ENCODE measurements at places on chromosomes 11 and 22.

GRCh38 chr11:46315033-46315738, 32.1 kb upstream of the DGKZ start:
- peak; percentile 79 for DNase-seq

DNA sequence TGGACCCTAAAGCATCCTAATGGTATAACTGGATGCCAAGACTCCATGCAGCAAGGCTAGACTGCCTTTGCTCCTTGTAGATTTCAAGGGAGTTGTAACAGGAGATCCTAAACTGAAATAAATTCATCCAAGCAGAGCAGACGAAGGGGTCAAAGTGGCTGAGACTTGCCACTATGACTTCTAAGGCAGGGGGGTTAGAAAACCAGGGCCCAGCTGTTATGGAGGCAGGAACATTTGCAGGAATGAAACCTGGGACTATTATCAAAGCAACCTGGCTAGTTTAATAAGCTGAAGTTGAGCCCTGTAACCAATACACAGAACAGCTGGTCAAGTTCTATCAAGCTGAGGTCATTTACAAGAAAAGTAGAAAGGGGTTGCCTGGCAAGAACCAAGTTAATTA, 122.2 kb upstream of the TRPC6 start:
- no peak for DNase-seq

DNA sequence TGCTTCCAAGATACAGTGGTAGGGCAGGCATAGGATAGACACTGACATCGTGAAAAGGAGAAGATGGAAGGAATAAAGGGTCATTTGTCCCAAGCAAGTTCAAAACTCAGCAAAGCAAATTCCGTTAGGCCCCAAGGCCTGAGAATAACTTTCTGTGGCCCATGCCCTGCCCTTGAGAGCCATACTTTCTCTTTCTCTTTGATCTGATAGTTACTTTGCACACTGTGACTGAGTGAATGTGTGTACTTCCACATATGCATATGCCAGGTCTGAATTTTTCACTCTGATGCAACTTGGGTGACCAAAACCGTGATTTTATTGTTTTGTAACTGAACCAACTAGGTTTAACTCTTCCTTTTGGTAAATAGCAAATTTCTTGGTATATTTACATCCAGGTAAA, 371.5 kb downstream of the RAB38 start:
- DNase-seq, result no peak

- peak; percentile 52 for DNase-seq
Observed at GRCh38 chr22:22703715-22704114, 59.3 kb downstream of the GGTLC2 start.

- DNase-seq, result peak; percentile 61
Observed at GRCh38 chr22:37999640-38000272, 15.4 kb upstream of the SOX10 start.

- DNase-seq, result peak; percentile 85
Observed at GRCh38 chr11:11843211-11843621, 1.4 kb downstream of the USP47 start.

DNA sequence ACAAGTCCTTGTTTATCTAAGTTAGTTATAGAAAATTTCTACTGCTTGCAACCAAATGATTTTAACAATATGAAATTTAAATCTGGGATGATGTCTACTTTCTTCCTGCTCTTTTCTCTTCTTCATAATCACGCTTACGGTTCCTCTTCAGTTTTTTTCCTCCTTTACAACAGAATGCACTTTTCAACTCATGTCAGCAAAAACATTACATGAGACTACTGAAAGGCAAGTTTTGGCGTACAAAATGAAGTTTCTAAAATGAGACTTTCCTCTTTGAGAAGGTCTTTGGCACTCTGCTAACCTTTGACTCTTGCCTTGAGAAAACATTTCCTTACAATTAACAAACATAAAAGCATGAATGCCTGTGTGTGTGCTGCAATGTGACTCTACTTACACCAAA, 23.3 kb downstream of the TMEM123 start:
- no peak for DNase-seq

GRCh38 chr11:102620818-102621561, 4.1 kb downstream of the MMP20 start:
- DNase-seq, result no peak

DNA sequence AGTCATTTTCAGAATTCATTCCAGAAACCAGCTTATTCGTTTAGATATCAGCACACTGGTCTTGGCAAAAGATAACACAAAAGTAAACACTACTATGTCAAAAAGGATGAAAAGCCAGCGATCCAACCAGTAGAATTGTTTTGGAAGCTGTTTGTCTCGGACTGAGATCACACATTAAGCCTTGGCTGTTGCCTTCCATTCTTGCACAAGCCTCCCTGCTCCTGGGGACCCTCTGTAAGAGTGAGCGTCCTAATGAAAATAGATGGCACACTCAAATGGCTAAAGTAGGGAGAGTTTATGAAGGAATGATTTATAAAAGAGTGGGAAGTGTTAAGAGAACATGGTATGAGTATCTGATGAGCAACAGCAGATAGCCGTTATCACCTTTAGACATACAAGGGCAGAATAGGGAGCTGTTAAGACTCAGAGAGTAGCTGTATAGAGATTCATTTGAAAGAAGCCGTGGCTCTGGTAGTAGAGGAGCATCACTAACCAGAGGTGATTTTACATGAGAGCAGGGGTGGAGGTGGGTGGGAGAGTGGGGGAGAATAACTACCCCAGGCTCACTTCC, 25.2 kb downstream of the PDE3B start:
- no peak for DNase-seq

GRCh38 chr11:64846998-64847666, 2.7 kb upstream of the CDC42BPG start:
- DNase-seq, result peak; percentile 96

DNA sequence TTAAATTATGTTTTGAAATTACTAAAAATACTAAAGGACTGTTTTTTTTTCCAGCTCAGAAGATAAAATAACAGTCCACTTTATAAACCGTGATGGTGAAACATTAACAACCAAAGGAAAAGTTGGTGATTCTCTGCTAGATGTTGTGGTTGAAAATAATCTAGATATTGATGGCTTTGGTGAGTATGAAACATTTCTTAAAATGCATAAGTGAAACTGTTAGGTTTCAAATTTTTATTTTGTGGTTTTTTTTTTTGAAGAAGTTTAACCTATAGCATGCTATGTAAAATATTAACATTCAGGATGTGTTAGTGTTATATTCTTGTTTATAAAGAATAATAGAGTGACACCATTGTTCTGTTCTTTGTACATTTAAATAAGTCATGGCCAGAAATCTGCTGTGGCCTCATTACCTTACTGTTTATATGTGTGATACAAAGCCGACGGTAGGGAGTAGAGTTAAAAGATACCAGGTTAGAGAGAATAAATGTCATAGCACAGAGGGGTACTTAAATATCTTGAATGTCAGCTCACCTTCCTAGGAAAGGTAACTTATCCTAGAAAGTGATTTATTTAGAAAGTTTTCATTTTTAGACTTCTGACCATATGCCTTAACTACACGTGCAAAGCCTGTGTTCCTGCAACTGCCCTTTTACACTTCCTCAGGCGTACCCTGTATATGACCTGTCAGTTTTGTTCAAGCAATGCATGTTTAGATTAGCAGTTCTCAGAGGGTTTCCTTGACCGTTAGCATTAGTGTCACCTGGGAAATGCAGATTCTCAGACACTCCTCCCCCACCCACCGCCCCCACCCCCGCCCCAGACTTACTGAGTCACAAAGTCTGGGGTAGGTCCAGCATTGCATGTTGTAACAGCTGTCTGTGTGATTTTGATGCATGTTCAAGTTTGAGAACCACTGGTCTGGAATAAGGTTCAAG, 6.3 kb downstream of the FDX1 start:
- DNase-seq, result no peak

- no peak for DNase-seq
Observed at GRCh38 chr11:120643284-120643683, 131.7 kb downstream of the GRIK4 start.

- DNase-seq, result peak; percentile 62
Observed at GRCh38 chr22:24938741-24939341, 7.7 kb downstream of the LHFPL7 start.

- no peak for DNase-seq
Observed at GRCh38 chr11:126305699-126306098, 1.8 kb downstream of the DCPS start.

DNA sequence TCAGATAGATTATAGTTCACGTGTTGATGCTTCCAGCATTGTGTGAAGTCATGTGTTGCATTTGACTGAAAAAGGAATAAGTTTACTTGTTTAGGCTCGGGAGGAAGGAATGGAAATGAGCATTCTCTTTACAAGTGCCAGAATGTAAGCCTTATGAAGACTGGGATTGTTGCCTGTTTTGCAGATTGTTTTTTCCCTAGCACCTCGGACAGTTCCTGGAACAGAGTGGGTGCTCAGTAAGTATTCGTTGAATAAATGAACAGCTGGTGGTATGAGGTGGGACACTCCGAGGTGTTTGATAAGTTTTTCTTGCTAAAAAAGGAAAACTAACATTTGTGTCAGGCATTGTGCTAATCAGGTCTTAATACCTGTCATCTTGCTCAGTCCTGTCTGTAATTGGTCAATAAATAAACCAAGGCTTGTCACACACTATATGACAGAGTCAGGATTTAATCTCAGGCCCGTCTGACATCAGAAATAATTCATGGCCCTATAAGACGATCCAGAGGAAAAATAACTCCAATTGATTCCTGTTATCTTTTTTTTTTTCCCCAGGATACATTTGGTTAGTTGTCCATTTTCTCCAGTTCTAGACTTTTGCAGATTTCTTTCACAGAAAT, 304.7 kb downstream of the NELL1 start:
- DNase-seq, result no peak

GRCh38 chr11:92458486-92458885, 233.9 kb downstream of the FAT3 start:
- no peak for DNase-seq

- no peak for DNase-seq
Observed at GRCh38 chr11:28471537-28471936, 363.3 kb downstream of the METTL15 start.

GRCh38 chr11:8297781-8298440, 34.2 kb upstream of the LMO1 start:
- DNase-seq, result no peak

DNA sequence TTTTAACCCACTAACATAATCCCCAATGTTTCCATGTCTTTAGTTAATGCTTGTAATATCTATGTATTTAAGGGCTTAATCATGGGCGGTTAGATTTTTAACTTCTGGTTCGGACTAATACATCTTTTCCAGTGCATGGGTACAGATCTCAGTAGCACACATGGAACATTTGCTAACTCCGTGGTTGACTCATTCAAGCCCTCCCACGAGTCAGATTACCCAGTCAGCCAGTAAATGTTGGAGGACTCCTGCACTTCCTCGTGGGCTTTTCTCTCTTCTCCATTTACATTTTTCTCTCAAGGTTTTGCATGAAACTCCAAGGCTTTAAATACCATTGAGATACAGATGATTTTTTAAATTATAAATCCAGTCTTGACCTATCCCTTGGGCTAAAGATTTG, 313.9 kb downstream of the ST3GAL4 start:
- DNase-seq, result peak; percentile 39

- peak; percentile 72 for DNase-seq
Observed at GRCh38 chr22:29083933-29084591, 11.2 kb downstream of the KREMEN1 start.

DNA sequence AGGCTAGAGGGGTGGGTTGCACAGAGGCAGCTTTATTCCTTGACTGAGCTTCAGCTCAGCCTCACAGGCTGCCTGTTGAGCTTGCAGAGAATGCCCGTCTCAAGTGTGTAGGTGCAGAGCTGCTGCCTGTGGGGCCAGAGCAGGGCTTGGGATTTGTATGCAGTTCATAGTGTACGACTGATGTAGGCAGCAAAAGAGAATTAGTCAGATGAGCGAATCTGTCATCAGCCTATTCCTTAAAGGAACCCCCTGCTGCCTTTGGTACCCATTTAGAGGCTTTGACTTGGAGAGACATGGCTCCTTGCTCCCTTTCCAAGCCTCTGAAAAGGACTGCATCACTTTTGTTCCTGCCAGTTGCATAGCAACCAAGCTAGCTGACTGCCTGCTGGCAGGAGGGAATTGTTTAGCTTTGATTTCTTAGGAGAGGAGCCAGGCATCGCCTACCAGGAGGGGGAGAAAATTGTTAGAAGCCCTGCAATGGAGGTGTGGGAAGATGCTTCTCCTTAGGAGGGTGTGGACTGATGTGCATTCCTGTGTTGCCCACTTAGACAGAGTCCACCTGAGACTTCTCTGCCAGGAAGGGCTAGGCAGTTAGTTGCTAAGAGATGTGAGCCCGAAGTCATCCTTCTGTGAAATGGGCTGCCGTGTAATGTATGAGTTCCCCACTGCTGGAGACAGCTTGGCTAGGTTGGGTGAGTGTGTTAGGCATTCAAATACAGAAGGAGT, 10.9 kb downstream of the ACO2 start:
- DNase-seq, result no peak

DNA sequence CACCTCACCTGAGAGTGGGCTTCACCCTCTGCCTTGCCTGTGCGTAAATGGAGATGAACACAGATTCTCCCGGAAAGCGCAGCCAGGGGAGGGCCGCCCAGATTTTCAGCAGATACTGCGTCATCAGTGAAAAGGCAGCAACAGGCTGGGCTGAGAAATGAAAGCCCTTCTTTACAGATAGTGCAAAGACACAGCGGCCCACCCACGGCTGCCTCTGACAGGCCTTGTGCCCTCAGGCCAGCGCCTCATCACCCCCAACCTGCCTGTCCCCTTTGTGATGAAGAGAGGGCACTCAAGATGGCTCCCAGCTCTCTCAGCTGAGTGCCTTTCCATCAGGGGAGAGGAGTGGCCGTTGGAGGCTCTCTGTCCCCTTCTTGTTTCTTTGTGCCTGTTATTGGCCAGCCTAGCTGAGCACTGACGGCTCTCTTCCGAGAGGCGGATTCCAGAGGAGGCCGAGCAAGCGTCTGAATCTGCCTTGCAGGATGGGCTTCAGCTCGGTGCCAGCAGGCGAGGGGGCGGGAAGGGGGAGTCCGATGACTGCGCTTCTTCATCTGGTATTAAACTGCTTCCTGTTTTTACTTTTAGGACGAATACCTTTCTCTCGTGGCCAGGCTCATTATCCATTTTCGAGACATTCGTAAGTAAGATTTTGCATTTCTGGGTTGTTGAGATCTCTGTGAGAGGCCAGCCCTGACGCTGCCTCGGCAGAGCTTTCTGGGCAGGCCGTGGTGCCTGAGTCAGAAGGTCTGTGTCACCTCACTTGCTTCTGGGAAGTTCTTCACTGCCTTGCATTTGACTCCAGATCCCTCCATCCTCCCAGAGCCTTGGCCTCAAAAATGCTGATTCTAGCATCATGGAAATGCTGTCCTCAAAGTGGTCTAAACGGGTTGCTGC, 43.7 kb downstream of the MED15 start:
- peak; percentile 79 for DNase-seq

- DNase-seq, result no peak
Observed at GRCh38 chr22:17748555-17749353, 25.5 kb downstream of the BID start.

DNA sequence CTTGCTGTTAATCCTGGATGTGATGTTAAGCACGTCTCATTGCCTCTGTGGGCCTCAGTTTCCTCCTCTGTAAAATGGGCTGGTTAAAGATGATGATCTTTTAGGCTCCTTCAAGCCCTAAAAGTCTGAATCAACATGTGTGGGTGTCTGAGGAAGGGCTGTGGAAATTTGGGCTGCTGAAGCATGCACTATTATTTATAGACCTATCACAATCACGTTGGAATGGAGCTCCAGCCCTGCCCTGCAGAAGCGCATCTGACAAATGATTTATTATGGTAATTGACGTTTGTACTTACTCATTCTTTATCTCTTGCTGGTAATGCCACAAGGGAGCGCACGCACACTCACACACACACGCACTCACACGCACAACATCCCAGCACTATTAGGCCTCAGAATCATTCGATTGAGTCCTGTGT, 20.4 kb downstream of the P2RX3 start:
- DNase-seq, result peak; percentile 79
